CD8-positive, alpha-beta T cell (primary cell): ENCODE measurements at places on chromosomes 2 and 18. TPM values are rescaled to one million over a fixed set of nuclear protein-coding genes. Genes with fewer than 3 reads are reported as not detected.

The RNF103 gene
- 120 TPM for total RNA-seq

The MCFD2 gene
- total RNA-seq = 40.3 TPM

The C1GALT1C1L gene
- not detected for total RNA-seq

The CIB4 gene
- total RNA-seq = not detected

The NETO1 gene
- total RNA-seq = not detected

The USP34 gene
- total RNA-seq = 103 TPM

The IL1R2 gene
- not detected for total RNA-seq

The CCDC141 gene
- 31.3 TPM for total RNA-seq

The MAP2 gene
- not detected for total RNA-seq

The ARHGAP25 gene
- total RNA-seq = 35.8 TPM

The SAP130 gene
- total RNA-seq = 17.8 TPM

The SLC5A7 gene
- not detected for total RNA-seq

The SERPINB2 gene
- not detected for total RNA-seq

The MC5R gene
- total RNA-seq = not detected

The GAD1 gene
- not detected for total RNA-seq

The MAB21L4 gene
- total RNA-seq = not detected

The ALLC gene
- total RNA-seq = not detected

The KIF1A gene
- total RNA-seq = not detected

The FIGN gene
- not detected for total RNA-seq

The LHCGR gene
- not detected for total RNA-seq

The ZSWIM2 gene
- total RNA-seq = not detected

The REG3G gene
- total RNA-seq = not detected

The TUBA3D gene
- total RNA-seq = not detected

The PAX8 gene
- total RNA-seq = 0.35 TPM
